ENCODE measurements at places on chromosomes 12 and 14. TPM values are rescaled to one million over a fixed set of nuclear protein-coding genes. Genes with fewer than 3 reads are reported as not detected.

Gene KRT7
- polyA plus RNA-seq, result not detected

Gene COX6A1
- 1,423 TPM for polyA plus RNA-seq

- peak; percentile 20 for DNase-seq
Observed at GRCh38 chr12:25404955-25405354, 148.1 kb downstream of the LMNTD1 start.

GRCh38 chr12:130815028-130815741, 23.9 kb downstream of the STX2 start:
- DNase-seq, result no peak

DNA sequence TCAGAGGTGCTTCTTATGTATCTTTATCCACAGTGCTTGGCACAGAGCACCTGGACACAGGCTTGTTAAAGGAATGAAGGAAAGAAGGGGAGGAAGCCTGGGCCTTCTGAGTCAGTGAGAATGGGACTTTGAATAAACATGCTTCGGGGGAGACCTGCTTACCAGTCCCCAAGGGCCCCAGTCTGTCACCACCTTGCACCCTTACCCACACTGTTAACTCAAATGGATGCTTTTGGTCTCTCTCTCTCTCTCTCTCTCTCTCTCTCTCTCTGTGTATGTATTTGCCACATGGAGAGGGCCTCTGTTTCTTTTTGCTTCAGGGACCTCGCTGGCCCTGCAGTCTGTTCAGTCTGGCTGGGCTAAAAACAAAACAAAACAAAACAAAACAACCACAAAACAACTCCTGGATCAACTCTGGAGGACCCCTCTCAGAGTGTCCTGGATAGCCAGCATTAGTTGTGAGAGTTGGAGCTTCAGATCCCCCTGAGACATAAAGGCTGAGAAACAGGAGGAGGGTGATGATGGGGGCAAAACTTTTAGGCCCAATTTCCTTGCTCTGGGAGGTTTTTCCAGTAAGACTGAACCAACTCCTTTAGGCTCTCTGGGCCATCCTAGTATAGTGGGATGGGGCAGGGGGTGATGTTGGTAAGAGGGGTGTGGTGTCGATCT, 1.9 kb downstream of the KIF5A start:
- no peak for DNase-seq

GRCh38 chr12:79454338-79454843, 236.4 kb downstream of the PAWR start:
- DNase-seq, result no peak

Gene IAPP
- polyA plus RNA-seq, result not detected

DNA sequence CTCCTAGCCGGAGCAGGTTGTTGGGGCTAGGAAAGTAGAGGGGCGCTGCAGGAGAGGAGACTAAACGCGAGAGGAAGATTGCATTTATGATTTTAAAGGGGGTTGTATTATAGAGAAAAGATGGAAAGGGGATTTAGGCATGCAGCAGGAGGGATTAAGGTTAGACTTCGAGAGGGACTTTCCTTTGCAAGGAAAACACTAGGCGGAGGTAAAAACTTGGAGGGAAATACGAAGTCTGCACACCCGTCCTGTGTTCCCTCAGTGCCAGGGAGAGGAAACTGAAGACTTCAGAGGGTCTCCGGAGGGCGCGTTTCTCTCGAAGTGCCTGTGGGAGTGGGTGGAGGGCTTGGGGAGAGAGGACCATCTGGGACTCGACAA, 420 bp upstream of the PPP1R1A start:
- no peak for DNase-seq

DNA sequence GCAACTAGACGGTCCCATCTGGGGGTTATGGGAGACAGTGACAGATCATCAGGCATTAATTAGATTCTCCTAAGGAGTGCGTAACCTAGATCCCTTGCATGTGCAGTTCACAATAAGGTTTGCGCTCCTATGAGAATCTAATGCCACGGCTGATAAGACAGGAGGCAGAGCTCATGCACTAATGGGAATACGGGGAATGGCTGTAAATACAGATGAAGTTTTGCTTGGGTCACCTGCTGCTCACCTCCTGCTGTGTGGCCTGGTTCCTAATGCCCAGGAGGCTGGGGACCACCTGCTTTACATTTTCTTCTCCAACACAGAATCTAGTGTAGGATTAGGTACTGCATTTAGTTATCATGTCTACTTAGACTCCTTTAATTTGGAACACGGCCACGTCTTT, 49.7 kb upstream of the SAV1 start:
- DNase-seq, result no peak

Gene FBLN5
- 0.11 TPM for polyA plus RNA-seq

DNA sequence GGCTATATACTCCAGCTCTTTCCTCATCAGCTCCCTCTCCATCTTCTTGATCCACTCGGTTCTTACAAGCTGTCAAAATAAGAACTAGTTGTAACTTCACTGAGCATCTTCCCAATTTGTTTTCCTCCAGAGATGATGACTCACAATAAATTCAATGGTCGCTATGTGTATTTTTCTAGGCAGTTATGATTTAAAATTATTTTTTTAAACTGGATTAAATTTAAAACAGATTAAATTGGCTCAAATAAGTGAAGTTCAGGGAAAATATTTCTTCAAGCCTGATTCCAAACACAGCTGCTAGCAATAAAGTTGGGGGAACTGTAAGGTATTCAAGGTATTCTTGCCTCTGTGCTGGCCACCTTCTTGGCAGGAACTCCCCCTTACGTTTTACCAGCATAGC, 717.7 kb upstream of the USP15 start:
- DNase-seq, result no peak

Gene TBPL2
- not detected for polyA plus RNA-seq

GRCh38 chr14:99271951-99272631, at the start of gene BCL11B:
Gene BCL11B, minus strand, starts transcription at chr14:99272197. Its CDS starts 979 bp downstream, at chr14:99271218.
- DNase-seq, result peak; percentile 56

Gene P2RX2
- polyA plus RNA-seq, result not detected

GRCh38 chr14:40955131-40955505, 651.6 kb upstream of the LRFN5 start:
- DNase-seq, result no peak
